Activated T-helper 1 cell treated with Interleukin-2 at 50 U/mL for 16 hours (primary cell): ENCODE measurements at places on chromosomes 1 and 21.

- no peak for DNase-seq
Measured at GRCh38 chr1:62237950-62238374, 43.3 kb downstream of the L1TD1 start.

- DNase-seq: no peak
Measured at GRCh38 chr1:48715921-48716320, 60.8 kb downstream of the BEND5 start.

DNA sequence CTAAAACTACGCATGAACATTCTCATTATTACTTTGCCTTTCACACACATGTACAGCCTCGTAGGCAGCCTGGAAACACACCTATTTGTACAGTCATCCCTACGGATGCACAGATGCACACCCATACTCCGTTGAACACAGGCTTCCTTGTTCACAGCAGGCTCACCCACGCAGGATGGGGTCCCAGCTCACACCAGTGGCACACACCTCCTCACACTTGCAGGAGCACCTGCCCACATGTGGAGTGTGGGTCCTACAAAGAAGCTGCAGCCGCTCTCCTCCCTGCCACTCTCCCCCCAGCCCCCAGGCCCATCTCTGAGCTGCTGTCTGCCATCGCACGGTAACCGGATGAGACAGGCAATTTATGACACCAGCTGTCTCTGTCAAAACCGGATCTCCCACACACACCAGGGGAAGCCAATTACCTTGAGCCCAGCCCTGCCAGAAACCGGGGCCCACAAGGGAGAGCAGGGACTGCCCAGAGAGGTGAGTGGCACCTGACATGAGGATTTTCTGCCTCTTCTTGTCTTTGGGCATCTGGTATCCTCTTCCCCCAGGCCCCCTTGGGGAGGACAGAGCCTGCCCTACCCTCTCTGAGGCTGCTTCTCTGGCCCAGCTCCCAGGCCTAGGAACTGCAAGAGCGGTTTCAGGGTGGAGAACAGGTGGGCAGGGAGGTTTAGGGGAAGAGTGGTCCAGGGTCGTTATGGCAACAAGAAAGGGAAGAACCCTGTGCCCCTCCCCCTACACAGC is 175.4 kb downstream of the IGSF21 start:
- DNase-seq: no peak

GRCh38 chr1:18234790-18235242 is 127.2 kb downstream of the IGSF21 start:
- no peak for DNase-seq

GRCh38 chr1:116268211-116268610 is 104.8 kb upstream of the ATP1A1 start:
- no peak for DNase-seq

- no peak for DNase-seq
Measured at GRCh38 chr1:60173006-60173405, 99.4 kb upstream of the C1orf87 start.

- DNase-seq: no peak
Measured at GRCh38 chr1:1835546-1835945, 55.3 kb downstream of the GNB1 start.

- no peak for DNase-seq
Measured at GRCh38 chr1:159942632-159943277, 2.7 kb downstream of the IGSF9 start.

DNA sequence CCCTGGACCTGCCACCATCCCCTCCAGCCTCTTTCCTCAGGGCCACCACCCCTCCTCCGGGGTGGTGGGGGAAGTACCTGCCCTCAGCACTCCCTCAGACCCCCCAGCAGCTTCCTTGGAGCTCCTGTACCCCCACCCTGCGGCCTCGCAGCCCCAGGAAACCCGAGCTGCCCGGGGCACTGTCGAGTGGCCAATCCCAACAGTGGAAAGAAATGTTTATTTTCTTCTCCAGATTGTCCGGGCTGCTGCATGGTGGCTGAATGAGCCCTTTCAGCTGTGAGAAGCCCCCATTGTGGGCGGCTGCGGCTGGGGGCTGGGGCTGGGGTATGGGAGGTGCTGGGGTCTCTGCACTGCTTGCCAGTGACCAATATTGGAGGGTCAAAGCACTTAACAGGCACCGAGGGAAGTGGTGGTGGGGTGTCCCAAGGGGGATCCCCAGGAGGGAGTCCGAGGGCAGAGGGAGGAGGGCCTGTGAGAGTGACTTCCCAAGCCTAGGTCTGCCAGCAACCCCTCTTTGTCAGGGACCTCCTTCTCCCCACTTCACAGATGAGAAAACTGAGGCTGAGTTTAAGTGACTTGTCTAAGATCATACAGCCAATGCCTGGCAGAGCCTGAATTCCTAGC is 25.2 kb downstream of the RUNX3 start:
- no peak for DNase-seq

GRCh38 chr1:101907264-101907663 is 89.5 kb downstream of the OLFM3 start:
- DNase-seq: no peak

GRCh38 chr21:37528150-37528937 is 161.8 kb downstream of the DYRK1A start:
- no peak for DNase-seq

DNA sequence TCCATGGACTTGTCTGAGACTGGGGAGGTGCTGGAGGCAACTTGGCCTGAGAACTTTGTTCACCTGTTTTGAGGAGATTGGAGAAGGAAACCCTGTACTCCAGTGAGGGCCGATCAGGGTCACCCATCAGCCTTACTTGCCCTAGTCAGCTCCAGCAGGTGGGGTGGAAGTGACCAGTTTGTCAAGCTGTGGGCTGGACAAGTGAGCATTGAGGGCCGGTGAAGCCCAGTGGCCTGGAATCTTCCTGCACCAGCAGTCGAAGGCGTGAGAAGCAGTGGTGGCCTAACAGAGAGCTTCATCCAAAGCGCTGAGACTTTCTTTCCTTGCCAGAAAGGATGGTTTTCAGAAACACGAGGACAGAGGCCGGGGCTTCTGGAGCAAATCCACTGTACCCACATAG is 9.6 kb downstream of the SLC37A1 start:
- no peak for DNase-seq

DNA sequence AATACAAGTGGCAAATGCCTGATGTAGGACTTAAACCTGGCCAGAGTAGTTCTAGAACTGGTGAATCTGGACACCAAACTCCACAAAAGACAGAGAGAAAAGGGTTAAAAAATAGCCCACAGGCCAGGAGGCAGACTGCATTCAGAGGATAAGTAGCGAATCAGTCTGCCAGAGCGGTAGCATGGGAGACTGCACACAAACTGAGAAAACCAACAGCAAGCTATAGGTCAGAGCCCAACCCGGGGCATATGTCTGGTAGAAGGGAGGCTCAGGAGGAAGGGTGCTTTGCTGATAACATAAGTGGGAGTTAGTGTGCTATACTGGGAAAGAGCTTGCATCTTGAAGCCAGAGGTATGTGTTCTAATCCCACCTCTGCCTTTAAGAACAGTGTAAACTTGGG is 4.0 kb downstream of the LRRC53 start:
- DNase-seq: no peak

DNA sequence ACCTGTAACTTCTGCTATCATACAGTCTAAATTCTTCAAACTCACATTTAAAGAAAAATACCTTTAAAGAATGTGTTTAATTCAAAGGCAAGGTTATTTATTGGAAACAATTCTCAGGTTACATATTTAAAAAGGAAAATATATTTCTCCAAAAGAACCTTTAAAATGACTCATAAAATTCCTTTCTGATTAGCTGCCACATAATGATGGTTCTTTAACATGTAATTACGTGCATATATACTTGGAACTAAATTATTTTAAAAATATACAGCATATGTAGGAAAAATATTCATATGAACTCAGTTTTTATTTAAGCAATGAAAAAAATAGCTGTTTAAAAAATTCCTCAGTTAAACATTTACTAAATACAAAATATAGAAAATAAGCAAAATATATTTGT is 173.6 kb downstream of the COP1 start:
- DNase-seq: no peak

- DNase-seq: no peak
Measured at GRCh38 chr21:39111931-39112550, 71.2 kb downstream of the PSMG1 start.

- DNase-seq: no peak
Measured at GRCh38 chr1:199725002-199725565, 302.4 kb upstream of the NR5A2 start.

GRCh38 chr1:229557913-229558414 is 543 bp downstream of the ABCB10 start:
- peak; percentile 14 for DNase-seq

GRCh38 chr1:226728448-226728847 is 10.6 kb downstream of the ITPKB start:
- DNase-seq: no peak

- DNase-seq: no peak
Measured at GRCh38 chr1:209742409-209743144, 13.3 kb upstream of the TRAF3IP3 start.

- DNase-seq: no peak
Measured at GRCh38 chr1:225602590-225603206, 50.2 kb downstream of the ENAH start.

GRCh38 chr1:36588972-36589371 is 106.3 kb upstream of the CSF3R start:
- DNase-seq: no peak

GRCh38 chr1:209102120-209102519 is 481.4 kb upstream of the CAMK1G start:
- no peak for DNase-seq

- no peak for DNase-seq
Measured at GRCh38 chr1:223344491-223344890, 19.5 kb downstream of the SUSD4 start.

- DNase-seq: no peak
Measured at GRCh38 chr1:99726818-99727217, 39.6 kb downstream of the FRRS1 start.

GRCh38 chr1:64744492-64745180 is at the start of gene RAVER2:
Gene RAVER2 (plus strand): TSS chr1:64745075. CDS start chr1:64745173, 98 bp downstream.
- peak; percentile 43 for DNase-seq

GRCh38 chr1:68359045-68359444 is 90.7 kb downstream of the RPE65 start:
- DNase-seq: no peak

DNA sequence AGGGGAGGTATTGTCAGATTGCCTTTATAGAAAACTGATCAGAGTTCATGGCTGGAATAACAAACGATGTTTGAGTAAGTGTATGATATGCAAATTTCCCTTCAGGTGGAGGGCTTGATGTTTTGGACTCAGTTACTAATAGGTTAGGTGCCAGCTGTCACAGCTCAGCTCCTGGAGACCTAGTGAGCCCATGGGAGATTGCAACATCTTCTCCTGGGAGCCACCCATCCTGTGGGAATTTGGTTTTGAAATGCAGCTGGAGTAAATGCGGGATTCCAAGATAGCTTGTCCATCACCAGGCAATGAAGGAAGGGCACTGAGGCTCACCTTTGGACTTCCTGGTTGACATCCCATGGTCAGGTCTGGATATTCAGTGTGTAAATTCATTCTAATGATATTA is 211.4 kb upstream of the NRIP1 start:
- no peak for DNase-seq

DNA sequence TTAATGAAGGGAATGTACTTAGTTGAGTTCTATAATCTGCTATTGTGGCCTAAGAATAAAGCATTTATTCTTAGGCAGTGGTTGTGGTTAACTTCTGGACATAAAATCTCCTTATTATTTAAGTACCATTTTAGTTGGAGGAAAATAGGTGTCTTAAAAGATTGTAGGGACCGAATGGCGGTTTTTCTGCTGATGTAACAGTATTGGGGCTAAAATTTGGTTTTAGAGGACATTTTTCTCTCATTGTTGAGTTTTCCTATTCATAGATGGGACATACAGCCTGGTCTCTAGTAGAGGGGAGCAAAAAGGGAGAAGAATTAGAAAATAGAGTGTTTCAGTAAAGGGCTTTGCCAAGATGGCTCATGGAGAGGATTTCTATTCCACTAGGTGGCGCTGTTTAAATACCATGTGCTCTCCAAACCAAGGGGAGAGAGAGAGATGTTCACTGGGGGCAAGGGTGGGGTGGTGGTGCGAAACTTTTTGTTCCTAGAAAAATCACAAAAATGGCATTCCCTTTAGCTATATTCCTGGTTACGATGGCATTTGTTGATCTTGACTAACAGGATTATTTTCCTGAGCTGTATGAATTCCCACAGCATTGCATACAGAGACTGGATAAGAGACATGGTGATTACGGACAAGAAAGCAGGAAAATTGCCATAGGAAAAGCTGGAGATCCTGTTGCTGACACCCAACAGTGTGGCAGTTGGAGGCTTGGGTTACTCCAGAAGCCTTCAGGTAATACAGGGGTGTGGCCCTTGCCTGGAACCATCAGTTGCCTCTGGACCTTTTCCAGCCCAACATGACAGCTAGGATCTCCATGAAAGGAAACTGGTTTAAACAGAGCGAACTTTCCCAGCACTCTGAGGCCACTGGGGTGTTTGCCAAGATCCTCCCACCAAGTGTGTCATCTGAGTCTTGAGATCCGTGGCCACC is 18.2 kb upstream of the FCGR2A start:
- DNase-seq: no peak

DNA sequence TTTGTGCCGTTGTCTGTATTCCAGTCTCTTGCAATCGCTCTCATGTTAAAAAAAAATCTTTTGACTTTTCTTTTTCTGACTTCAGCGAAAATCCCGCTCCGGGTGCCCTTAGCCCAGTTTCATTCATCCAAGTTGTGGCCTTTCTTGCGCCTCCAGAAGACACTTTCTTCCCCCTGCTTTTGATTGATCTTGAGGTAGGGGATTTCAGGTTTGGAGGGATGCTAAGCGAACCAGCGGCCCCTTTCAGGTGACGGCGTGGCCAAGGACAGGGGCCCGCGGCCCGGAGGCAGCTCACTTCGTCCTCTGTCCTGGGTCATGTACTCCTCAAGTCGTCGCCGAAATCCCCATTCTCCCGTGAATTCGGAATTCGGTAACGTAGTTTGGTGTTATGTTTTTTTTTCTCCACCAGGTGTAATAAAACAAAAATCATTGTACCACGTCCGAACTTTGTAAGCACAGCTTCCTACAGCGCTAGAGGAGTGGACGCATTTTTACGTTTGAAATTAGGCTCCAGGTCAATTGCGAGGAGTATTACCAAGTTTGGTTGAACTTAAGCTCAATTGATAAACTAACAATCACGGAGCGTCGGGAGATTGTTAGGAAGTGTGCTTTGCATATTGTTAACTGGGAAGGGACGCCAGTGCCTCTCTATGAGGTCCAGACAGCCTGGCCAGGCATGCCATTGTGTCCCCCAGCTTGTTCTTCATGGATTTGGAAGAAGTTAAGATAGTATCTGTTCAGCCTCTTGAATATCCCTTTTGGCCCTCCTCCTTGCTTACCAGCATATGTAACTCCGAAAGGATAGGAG is 1.1 kb downstream of the MRPS6 start:
- DNase-seq: no peak

GRCh38 chr1:230896779-230897178 is 28.5 kb upstream of the C1orf198 start:
- DNase-seq: no peak

DNA sequence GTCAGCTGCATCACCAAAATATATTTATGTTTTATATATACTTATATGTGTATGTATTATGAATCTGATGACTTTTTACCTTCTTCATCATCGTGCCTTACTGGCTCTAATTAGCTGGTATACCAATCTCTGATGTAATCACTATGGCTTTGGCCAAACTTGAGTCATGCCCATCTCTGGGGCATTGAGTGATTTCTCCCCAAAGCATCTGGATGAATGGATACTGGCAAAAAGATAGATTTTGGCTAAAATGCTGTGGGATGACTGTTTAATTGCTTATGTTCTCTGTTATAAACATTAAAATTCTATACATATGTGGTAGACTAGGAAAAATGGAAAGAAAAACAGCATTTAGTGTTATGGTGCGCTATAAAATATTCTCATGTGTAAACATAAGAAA is 19.6 kb downstream of the CDKN2C start:
- DNase-seq: no peak
